ENCODE measurements at places on chromosomes 12 and 14. TPM values are rescaled to one million over a fixed set of nuclear protein-coding genes. Genes with fewer than 3 reads are reported as not detected.

ANP32D gene
- total RNA-seq: not detected

POTEG gene
- not detected for total RNA-seq

DNA sequence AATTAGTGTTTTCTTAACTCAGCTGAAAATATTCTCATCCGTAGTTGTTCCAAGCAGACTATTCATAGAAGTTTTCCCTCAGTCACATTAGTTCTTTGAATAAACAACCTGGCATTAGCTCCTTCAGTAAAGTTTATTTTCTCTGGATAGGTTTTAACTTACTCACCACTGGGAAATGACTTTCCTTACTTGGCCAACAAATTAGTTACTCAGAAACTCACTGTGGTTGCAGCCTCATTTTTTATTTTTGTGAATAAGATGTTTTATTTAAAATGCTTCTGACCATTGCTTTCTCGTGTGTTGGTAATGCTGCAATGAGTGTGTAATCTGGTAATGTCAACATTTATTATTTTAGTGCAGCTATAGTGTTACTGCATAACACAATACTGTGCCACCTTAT lies 74.9 kb downstream of the NOVA1 start:
- H3K27me3 ChIP-seq: no peaks in the 10 kb centered on the region
- H3K4me3 ChIP-seq: no peak overlapping the region
- no peak overlapping the region for H3K27ac ChIP-seq

DNA sequence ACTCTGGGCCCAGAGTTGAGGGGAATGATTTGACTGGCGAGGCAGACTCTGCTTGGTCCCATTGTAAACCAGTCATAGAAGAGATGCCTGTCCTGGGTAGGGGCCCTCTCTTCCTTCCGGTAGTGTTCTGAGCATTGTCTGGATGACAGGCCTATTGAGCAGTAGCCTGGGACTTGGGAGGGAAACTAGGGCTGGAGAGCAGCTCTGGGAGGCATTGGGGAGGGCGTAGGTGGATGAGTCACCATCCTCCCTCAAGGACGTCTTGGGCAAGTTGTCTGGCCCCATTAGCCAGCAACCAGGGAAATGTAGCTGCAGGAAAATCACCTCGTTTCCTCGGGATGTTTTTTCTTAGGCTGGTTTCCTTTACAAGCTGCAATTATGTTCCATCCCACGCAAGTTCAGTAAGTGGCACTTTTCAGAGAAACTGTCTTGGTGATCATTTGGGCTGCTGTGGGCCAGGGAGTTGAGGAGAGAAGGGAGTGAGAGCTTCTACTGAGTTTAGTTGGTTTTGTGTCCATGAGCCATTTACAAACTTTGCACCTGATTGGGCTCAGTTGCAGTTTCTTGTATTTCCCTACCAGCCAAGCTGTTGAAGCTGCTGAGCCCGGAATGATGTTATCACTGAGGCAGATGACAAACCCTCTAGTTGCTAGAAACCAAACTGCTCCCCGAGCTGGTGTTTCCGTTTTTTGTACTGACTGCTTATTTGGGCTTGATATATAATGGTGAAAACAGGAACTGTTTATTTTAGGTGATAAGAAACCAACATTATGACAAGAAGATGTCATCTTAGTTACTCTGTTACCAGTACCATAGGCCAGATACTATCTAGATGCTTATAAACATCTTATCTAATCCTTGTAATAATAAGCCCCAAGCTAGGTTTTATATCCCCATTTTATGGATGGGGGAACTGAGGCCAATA lies 147.6 kb downstream of the CHST11 start:
- DNase-seq: peak; percentile 9
- H3K27me3 ChIP-seq: no peaks in the 10 kb centered on the region
- H3K36me3 ChIP-seq: peaks cover 1% of the 10 kb centered on the region
- H3K4me3 ChIP-seq: no peak overlapping the region

GRCh38 chr14:90455100-90455571 lies 58.3 kb downstream of the CALM1 start:
- H3K36me3 ChIP-seq: no peaks in the 10 kb centered on the region
- no peaks in the 10 kb centered on the region for H3K27me3 ChIP-seq
- peaks cover 4% of the 10 kb centered on the region for H3K4me1 ChIP-seq
- H3K4me3 ChIP-seq: no peak overlapping the region
- no peak overlapping the region for H3K27ac ChIP-seq
